Kidney epithelial cell (primary cell): ENCODE measurements at places on chromosomes 2 and 18. TPM values are rescaled to one million over a fixed set of nuclear protein-coding genes. Genes with fewer than 3 reads are reported as not detected.

- no peak for DNase-seq
Measured at GRCh38 chr2:127115471-127116199, 8.7 kb upstream of the BIN1 start.

DNA sequence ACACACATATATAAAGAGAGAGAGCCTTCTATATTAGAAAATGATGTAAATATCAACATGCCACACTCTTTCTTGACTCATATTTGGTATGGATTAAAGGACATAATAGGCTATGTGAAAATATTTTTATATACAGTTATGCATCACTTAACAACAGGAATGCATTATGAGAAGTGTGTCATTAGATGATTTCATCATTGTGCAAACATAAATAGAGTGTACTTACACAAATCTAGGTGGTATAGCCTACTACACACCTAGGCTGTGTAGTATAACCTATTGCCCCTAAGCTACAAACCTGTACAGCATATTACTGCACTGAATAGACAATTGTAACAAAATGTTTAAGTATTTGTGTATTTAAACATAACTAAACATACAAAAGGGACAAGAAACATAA is 354.8 kb upstream of the CNTNAP5 start:
- no peak for DNase-seq

DNA sequence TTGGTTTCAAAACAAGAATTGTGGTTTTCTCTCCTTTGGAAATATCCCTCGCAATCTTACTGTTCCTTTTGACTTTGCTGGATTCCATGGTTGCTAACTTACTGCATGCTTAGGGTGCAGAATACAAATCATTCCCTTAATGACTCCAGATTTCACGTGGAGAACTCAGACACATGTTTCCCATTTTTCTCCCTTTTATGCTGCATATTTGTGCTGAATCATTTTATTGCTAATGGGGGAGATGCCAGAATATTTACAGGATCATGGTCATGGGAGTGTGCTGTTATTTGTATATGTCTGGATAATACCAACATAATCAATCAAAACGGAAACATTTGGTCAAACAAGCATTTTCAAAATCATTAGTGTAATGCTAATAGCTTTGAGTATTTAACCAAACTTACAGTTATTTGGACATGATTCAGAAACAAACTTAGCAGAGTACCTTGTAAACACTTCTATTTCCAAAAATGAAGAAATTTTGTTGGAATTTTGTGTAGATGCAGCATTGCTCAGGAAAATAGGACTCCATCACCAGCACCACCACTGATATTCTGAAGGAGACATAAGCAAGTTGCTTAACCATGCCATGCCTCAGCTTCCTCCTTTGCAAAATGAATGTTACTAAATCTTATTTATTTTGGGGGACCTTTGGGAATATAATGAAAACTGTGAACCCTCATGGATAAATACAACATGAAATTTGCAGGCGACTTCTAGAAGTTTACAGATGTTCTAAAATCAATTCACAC is 122.5 kb upstream of the RND3 start:
- no peak for DNase-seq

- DNase-seq = no peak
Measured at GRCh38 chr2:111062417-111062816, 58.3 kb upstream of the BCL2L11 start.

DNA sequence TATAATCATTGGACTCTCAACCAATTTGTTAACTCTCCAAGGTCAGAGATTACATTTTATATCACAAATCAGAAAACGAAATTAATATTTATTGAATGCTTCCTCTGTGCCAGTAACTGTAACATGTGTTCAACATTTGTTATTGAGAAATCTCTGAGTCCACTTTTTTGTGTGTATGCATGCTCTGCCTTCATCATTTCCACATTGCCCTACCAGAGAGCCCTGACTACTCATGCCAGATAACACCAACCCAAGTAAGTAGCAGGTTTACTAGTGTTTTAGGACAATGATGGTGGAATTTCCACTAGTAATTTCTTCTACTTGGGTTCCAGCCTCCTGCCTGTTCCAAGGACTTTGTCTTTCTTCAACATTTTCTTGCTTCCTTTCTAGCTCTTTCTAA is 14.2 kb upstream of the FAP start:
- DNase-seq = no peak

DNA sequence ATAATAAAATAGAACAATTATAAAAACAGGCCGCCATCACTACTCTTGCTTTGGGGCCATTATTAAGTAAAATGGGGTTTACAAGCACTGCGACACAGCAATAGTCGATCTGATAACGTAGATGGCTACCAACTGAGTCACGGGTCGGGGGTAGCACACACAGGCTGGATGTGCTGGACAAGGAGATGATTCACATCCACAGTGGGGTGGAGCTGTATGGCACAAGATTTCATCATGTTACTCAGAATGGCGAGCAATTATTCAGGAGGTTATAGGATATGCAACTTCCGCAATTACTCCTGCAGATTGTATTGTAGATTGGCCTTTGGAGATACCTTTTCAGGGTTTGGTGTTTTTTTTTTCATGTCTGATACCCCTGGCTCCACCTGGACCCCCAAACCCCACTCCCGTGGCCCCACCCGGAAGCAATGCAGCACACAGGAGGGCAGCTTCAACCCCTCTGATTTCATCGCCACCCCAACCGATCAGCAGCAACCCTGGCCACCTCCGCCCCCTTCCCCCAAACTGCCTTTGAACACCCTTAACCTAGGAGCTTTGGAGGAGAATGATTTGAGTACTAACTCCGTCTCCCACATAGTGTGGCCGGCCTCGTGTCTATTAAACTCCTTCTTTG is 21.4 kb upstream of the MLPH start:
- peak; percentile 93 for DNase-seq

CCDC178 gene
- total RNA-seq = 0.08 TPM in 1 of 2 replicates, not detected in the other
